ENCODE measurements at places on chromosomes 16 and 17.
A peak's percentile ranks its signal among the peaks of the same experiment; 100 is the strongest.

GRCh38 chr16:73711406-73712080 is 585.1 kb upstream of the PSMD7 start:
- DNase-seq = no peak

DNA sequence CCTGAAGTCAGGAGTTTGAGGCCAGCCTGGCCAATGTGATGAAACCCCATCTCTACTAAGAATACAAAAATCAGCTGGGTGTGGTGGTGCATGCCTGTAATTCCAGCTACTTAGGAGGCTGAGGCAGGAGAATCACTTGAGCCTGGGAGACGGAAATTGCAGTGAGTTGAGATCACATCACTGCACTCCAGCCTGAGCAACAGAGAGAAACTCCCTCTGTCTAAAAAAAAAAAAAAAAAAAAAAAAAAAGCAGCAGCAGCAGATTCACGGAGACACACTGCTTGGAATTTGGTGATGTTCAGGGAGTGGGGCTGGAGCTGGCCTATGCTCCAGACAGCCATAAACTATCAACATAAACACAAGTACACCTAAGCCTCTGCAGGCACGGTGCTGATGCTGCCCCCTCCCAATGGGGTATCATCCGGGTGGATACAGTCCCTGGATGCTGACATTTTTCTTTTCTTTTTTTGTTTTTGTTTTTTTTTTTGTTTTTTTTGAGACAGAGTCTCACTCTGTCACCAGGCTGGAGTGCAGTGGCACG is 39.6 kb upstream of the RHOT1 start:
- no peak for DNase-seq

- no peak for DNase-seq
Observed at GRCh38 chr16:11792410-11793241, 4.4 kb downstream of the ZC3H7A start.

- DNase-seq = no peak
Observed at GRCh38 chr17:27797390-27798091, 2.8 kb downstream of the NOS2 start.

- no peak for DNase-seq
Observed at GRCh38 chr17:82087961-82088837, 9.8 kb downstream of the FASN start.

- DNase-seq = peak; percentile 53
Observed at GRCh38 chr17:740240-741017, 8.0 kb downstream of the TLCD3A start.

DNA sequence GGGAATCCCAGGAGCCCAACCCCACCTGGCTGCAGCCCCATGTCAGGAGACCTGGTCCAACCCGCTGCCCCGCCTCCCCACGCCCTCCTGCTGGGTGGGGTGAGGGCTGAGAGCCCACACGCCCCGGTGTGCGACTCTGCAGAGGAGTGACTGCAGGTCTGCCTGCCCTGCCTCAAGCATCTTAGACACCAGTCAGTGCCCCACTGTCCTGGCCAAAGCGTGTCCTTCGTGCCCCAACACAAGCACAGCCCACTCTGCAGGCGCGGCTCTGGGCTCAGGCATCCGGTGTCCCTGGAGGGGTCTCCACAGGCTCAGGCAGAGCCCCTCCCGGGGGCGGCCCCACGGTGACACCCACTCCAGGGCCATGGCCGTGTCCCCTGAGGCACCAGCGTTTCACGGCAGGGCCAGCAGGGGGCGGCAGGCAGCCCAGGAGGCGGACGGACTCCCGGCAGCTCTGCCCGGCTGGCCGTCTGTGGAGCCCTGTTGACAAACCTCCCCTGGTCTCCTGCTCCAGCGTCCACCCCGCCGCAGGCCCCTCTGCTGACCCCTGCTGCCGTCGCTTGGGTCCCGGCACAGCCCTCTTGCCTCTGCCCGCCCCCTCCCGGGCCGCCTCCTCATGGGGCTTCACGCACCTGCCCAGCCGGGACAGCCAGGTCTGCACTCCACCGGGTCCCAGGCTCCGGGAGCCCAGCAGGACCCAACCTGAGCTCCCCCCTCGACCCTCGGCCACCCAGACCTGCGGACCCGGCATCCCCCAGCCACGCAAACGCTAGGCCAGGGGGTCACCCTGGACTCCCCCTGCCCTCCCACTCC is 8.6 kb upstream of the UBE2I start:
- peak; percentile 71 for DNase-seq
